Activated CD8-positive, alpha-beta memory T cell treated with anti-CD3 and anti-CD28 coated beads for 36 hours (primary cell): ENCODE measurements at places on chromosomes 13 and 19. TPM values are rescaled to one million over a fixed set of nuclear protein-coding genes. Genes with fewer than 3 reads are reported as not detected.

The KLHL1 gene
- total RNA-seq: not detected

The C19orf85 gene
- not detected for total RNA-seq

The ZNF444 gene
- total RNA-seq: 29.3 TPM

The PSPN gene
- total RNA-seq: 0.99 TPM

The NTF4 gene
- not detected for total RNA-seq

The CACNG6 gene
- not detected for total RNA-seq

The KLK12 gene
- not detected for total RNA-seq

The UBE2L5 gene
- total RNA-seq: not detected

The LIPE gene
- total RNA-seq: 27.6 TPM

The ATP7B gene
- 0.75 TPM for total RNA-seq
